Left cardiac atrium (tissue), 4 donors: ENCODE measurements at places on chromosomes 4 and X.

DNA sequence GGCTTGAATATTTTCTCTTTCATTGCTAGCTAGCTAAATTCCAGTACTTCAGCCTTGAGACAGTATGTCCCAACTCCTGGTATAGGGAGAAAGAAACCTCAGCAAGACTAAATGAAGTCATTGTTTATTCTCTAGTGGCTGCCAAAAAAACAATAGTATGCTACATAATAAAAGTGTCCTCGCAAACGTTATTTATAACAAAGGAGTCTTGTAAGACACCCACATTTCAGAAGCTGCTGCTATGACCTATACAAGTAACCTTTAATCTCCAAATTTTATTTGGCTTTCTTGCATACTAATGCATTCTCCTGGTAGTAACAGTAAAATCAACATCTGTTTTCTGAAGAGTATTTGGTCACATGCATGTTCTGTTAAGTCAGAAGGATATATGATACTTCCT, 28.8 kb downstream of the NEK1 start:
- no peak for DNase-seq

DNA sequence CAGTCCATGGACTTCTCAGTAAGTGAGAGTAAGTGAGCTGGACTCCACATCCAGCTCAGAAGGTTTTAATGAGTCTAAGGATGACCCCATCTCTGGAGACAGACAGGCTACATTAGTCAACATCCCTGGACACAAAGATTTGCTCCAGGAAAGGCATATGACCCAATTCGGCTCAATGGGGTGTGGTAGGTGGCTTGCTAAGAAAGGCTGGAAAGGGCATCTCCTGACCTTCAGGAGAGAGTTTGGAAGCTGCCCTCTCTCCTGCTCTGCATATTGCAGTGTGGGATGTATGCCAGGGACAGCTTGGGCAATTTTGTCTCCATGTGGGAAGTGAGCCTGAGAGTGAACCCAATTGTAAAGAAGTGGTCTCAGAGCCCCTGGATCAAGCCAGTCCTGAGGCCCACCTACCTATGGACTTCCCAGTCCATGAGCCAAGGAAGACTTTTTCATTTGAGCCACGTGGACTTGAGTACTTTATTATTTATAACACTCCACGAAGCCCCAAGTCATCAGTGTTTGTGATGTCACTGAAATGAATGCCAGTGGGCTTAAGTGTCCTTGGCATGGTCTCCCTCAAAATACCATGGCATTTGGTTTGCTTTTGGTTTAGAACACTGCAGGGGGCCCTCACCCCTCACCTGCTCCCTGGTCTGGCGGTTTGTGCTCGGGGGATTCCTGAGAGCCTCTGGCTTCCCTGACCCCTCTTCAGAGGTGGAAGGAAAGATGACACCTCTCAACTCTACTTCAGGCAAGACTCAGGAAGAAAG, 10.4 kb upstream of the ABLIM2 start:
- no peak for DNase-seq

GRCh38 chr4:16032396-16032770, 51.4 kb downstream of the PROM1 start:
- no peak for DNase-seq

GRCh38 chrX:74232859-74233258, 71.1 kb upstream of the ZCCHC13 start:
- no peak for DNase-seq

DNA sequence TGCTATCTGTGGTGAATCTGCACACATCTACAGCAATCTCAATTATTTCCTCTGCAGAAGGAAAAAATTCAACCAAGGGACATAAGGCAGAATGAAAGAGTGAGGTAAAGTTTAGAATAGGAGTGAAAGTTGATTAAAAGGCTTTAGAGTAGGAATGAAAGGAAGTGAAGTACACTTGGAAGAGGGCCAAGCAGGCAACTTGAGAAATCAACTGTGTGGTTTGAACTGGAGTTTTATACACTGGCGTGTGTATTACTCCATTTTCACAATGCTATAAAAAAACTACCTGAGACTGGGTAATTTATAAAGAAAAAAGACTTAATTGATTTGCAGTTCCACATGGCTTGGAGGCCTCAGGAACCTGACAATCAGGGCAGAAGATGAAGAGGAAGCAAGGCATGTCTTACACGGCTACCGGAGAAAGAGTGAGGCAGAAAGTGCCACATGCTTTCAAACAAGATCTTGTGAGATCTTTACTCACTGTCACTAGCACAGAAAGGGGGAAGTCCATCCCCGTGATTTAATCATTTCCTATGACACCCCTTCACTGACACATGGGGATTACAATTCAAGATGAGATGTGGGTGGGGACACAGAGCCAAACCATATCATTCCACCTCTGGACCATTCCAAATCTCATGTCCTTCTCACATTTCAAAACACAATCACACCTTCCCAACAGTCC, 234.8 kb downstream of the IL15 start:
- no peak for DNase-seq
